Breast epithelium (tissue), 4 donors: ENCODE measurements at places on chromosomes 11 and 22. TPM values are rescaled to one million over a fixed set of nuclear protein-coding genes. Genes with fewer than 3 reads are reported as not detected.

Gene TBX10
- total RNA-seq: not detected

- no peak for DNase-seq
Measured at GRCh38 chr11:111331711-111332479, 33.5 kb downstream of the POU2AF3 start.

GRCh38 chr11:66150140-66150539 is 80.1 kb downstream of the PACS1 start:
- DNase-seq: no peak

Gene KRTAP5-10
- total RNA-seq: not detected

- DNase-seq: no peak
Measured at GRCh38 chr22:43262990-43263644, 76.2 kb upstream of the TTLL12 start.

Gene SLC37A2
- 38.9 TPM for total RNA-seq

Gene SLC22A6
- not detected for total RNA-seq

Gene CARD18
- not detected for total RNA-seq

- no peak for DNase-seq
Measured at GRCh38 chr11:100010393-100010792, 676.7 kb upstream of the ARHGAP42 start.

Gene MGAT3
- total RNA-seq: 1.9 TPM

DNA sequence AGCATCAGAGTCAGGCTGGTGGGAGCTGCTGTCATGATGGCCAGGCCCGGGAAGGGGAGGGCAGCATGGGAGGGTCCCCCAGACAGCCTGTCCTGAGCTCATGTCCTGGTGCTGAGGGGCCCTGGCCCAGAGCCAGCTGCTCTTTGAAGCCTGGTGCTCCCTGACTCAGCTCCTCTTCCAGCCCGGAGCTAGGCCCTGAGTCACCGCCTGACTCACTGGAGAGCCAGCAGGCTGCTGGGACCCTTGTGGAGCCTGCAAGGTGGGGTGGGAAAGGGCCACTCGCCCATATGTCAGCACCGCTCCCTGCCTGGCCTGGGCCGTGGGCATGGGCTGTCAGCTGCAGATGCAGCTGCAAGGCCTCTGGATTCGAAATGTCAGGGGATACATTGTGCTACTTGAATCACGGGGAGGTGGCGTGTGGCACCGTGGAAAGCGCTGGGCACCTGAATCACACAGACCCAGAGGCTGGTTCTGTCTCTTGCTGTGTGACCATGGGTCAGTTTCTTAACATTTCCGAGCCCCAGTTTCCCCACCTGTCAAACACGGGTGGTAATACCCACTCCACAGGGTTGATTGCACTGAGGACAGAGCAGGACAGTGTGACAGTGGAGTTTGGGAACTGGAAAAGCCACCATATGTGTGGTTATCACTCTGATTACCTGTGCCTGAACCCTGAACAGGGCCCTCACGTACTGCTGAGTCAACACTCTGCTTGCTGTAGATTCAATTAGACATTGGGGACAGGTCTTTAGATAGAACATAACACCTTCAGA is 4.4 kb downstream of the CACNA1I start:
- DNase-seq: no peak

Gene NLRP10
- not detected for total RNA-seq

Gene SLC17A6
- not detected for total RNA-seq

- no peak for DNase-seq
Measured at GRCh38 chr11:121645001-121645400, 192.2 kb upstream of the SORL1-AS1 start.

DNA sequence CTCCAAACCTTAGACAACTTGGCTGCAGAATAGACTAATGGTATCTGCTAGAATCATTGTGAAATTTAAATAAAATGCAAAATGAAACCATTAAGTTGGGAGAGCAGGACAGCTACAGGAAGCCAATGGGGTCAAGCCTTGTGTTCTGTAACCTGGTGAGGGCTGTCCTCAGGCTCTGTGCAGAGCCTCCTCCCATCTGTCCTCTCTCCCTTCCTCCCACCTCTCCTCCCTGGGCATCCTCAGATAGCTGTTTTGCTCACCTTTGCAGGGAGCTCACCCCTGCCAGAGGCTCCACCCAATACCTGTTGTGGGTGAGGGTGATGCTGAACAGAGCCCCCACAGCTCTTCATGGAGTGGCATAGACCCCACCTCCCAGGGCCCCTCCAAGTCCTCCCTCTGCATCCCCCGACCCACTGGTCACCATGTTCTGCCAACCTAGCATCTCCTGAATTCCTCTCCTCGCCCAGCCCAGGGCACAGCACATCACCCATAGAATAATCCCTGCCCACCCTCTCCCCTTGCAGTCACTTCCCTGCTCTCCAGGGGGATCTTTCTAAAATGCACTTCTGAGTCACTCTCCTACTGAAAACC is 100.3 kb downstream of the PDE2A start:
- DNase-seq: no peak

- DNase-seq: no peak
Measured at GRCh38 chr11:945986-946385, 20.3 kb downstream of the AP2A2 start.

- DNase-seq: no peak
Measured at GRCh38 chr11:115238791-115239190, 265.4 kb downstream of the CADM1 start.

- DNase-seq: no peak
Measured at GRCh38 chr22:35054064-35054463, 11.9 kb upstream of the ISX start.
